AG20443 (cell line): ENCODE measurements at places on chromosomes 4 and X.

GRCh38 chr4:26196567-26196966 is 124.2 kb upstream of the RBPJ start:
- no peak for DNase-seq

DNA sequence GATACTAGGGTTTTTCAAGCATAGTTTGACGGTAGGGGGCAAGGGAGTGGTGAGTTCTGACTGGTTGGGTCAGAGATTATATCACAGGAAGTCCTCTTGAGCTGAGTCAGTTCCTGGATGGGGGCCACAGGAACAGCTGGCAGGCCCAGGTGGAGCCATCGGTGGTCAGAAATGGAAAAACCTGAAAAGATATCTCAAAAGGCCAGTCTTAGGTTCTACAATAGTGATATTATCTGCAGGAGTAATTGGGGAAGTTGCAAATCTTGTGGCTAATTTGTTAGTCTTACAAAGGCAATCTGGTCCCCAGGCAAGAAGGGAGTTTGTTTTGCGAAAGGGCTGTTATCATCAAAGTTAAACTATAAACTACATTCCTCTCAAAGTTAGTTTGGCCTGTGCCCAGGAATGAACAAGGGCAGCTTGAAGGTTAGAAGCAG is 159.3 kb downstream of the PTCHD1 start:
- no peak for DNase-seq

DNA sequence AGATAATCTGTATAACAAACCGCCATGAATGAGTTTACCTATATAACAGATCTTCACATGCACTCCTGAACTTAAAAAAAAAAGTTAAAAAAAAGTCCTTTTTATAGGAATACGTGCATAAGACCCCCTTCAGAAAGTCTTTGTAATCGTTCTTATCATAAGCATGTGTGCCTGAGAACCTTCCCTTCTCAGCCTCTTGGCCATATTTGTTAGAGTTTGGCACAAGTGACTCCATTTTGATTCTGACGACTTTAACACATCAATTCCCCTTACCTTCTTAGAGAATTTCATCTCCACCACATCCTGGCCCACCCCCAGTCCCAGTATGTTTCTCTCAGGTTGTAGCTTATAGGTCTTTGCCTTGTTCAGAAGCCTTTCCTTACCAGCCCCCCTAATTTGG is 16.0 kb upstream of the ANXA5 start:
- no peak for DNase-seq

DNA sequence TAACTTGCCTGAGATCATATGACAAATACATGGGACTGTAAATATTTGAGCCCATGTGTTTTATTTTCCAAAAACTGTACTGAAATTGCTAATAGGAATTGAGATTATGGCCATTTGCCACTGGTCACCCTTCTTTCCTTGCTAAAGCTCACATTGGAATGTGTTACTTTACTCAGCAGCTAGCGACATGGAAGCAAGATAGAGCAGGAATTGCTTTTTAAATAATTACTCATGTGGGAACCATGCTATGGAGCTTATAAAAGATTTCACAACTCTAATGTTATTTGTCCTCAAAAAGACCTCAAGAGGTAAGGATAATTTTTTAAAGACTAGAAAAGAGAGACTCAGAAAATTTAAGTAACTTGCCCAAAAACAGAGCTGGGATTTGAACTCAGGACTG is 48.8 kb upstream of the AFAP1 start:
- peak; percentile 58 for DNase-seq

- no peak for DNase-seq
Measured at GRCh38 chr4:124685851-124686250, 26.7 kb downstream of the ANKRD50 start.

- DNase-seq = no peak
Measured at GRCh38 chr4:189304809-189305208, 635.9 kb upstream of the FRG1 start.

- DNase-seq = no peak
Measured at GRCh38 chr4:152690706-152691651, 11.2 kb upstream of the TMEM154 start.

DNA sequence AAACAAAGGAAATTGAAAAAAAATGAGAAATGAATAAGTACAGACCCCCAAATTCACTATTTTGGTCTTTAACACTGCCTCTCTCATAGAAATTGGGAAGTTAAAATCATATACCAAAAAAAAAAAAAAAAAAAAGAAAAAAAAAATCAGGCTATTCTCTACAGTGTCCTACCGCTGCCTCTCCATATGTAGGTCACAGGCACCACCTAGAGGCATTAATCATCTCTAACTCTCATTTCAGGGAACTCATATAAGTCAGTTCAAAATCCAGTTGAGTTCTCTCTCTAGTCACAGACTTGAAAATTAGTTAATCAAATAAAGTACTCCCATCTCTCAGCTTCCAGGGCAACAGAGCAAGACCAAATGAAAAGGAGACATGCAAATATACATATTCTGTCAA is 47.9 kb downstream of the COX18 start:
- DNase-seq = peak; percentile 63

- no peak for DNase-seq
Measured at GRCh38 chr4:183146478-183146877, 47.4 kb downstream of the WWC2 start.

DNA sequence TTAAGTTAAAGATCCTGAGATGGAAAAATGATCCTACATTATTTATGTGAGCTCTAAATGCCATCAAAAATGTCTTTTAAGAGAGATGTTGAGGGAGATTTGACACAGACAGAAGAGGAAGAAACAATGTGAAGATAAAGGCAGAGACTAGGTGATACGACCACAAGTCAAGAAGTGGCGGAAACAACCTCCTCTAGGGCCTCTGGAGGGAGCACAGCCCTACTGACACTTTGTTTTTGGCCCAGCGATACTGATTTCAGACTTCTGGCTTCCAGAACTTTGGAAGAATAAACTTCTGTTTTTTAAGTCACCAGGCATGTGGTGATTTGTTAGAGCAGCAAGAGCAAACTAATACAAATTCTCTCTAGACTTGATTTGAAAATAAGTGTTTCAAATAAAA is 1216.1 kb downstream of the FSTL5 start:
- no peak for DNase-seq

DNA sequence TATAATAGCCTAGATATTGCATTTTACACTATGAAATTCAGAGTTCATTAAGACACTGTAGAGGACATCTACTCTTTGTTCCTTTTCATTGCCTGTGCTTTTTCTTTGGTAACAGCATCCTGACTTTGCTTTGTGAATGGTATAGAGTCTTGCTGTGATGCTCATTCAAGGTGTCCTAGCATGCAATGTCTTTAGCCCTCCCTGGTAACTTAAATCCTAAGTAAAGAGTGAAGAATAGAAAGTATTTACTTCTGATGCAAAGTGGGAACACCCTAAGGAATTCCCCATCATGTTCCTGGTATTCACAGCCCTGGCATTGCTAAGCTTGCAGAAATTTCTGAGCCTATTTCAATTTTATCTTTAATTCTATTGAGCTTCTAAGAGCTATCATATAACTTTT is 400.1 kb downstream of the FAT4 start:
- peak; percentile 9 for DNase-seq

DNA sequence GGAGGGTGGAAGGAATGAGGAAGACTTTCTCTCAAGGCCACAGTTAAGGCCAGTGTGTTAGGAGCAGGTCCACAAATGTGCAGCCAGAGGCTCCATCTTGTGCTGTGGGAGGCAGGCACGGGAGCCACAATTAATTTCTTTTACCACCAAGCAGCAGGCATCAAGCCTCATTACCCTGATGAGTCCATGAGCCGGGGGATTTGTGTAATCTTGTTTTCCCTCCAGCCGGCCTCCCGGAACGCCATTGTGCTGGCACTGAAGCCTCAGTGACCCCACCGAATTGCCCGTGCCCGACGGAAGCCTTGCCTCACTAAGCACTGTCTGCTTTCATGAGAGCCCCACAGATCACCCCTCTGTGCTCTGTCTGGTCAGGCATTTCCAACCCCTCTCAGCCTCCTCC is 154.7 kb upstream of the STX18 start:
- DNase-seq = no peak

DNA sequence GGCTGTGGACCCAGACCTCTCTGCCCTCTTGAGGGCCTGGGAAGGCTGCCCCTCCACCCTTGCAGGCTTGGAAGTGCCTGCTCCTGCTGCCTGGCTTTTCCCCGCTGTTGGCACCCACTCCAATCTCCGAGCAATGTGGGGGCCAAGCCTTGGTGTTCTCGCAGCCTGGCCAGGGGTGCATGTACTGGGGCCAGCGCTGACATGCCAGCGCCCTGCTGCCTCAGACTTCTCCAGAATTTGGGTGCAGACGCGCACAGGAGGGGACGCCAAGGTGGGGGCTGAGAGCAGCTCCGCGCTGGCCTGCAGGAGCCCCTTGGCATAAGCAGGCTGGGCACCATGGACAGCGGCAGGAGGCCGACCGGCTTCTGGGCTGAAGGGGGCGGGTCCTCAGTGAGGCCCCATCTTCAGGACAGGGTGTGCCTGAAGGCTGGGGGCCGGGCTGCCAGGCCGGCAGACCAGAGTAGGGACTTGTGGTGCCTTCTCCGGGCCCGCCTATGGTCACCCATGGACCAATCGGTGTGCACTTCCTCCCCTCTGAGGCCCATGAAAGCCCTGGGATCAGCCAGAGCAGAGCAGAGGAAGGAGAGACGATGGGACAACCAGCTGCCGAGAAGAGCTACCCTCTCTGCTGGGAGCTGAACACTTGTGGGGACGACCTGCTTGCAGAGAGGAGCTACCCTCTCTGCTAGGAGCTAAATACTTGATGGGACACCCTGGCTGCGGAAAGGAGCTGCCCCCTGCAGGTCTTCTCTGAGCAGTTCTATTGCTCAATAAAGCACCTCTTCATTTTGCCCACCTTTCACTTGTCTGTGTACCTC is 118.3 kb downstream of the DNAAF6 start:
- peak; percentile 32 for DNase-seq

DNA sequence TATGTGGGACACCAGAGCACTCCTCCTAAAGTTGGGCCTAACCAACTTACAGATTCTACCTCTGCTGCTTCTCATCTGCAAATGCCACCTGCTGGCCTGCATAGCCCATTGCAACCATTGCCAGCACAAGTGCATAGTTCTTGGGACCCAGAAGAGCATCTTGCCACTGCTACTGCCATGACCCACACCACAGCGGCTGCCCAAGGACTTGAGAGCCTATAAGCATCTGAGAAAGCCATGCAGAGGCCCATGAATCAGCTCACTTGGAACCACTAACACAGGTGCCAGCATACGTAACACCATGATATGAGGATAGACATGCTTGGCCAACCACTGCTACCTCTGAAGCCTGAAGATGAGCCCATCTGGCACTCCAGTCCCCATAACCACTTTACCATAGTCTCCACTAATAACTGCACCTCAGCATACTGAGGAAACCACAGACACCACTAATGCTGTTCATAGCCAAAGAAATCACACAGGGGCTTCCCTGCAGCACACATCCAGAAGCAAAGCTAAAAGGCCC is 258.1 kb upstream of the AGTR2 start:
- DNase-seq = no peak

- no peak for DNase-seq
Measured at GRCh38 chr4:36288731-36289426, 7.5 kb downstream of the DTHD1 start.

GRCh38 chr4:112747036-112747435 is 110.1 kb downstream of the LARP7 start:
- no peak for DNase-seq

GRCh38 chr4:20474119-20474518 is 222.4 kb downstream of the SLIT2 start:
- DNase-seq = no peak

- peak; percentile 35 for DNase-seq
Measured at GRCh38 chr4:158020176-158020575, 152.6 kb downstream of the GASK1B start.

GRCh38 chr4:7191546-7192251 is 639 bp upstream of the SORCS2 start:
- no peak for DNase-seq

DNA sequence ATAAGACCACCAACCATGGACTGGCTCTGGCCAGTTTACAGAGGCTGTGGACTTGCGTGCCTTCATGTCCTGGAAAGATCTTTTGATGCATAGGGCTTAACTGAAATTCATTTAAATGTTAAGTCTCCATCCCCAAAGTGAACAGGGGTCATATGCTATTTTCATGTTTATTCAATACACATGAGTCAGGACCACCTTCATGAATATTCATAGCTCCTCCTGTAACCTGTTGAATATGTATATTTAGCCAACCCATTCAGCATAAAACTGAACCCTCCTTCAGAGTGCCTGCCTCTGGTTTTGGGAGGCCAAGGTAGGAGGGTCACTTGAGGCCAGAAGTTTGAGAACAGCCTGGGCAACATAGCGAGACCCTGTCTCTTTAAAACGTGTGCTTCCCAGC is 7.1 kb downstream of the CTPS2 start:
- DNase-seq = no peak

- DNase-seq = no peak
Measured at GRCh38 chrX:56783996-56784620, 55.1 kb downstream of the NBDY start.

GRCh38 chrX:38233891-38234667 is 13.4 kb upstream of the SRPX start:
- peak; percentile 55 for DNase-seq

DNA sequence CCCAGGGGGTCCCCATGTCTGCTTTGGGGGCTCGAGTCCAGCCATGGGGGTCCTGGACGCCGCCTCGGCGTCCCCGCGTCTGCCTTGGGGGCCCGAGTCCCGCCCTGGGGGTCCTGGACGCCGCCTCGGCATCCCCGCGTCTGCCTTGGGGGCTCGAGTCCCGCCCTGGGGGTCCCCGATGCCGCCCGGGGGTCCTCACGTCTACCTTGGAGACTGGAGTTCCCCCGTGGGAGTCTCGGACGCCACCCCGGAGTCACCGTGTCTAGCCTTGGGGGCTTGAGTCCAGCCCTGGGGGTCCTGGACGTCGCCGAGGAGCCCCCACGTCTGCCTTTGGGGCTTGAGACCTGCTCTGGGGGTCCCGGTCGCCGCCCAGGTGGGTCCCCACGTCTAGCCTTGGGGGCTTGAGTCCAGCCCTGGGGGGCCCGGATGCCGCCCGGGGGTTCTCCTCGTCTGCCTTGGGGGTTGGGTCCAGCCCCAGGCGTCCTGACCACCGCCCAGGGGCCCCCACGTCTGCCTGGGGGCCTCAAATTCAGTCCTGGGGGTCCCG is 1.1 kb upstream of the GTPBP6 start:
- no peak for DNase-seq

DNA sequence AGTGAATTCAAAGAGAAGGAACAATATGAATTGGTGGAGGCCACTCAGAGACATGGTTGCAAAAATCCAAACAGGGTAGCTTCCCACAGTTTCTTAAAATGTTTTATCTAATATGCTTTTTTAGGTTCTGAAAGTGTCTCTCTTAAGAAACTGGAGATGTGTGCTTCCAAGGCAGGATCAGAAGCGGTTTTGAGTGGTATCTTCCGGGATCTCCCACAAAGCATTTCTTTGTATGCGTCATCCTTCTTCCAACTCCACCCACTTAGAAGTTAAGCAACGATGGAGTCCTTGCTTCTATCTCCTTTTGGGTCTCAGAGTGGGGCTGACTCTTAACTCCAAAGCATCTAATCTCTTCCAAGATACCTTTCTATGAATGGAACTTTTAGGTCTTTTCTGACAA is 196.7 kb downstream of the MID1 start:
- DNase-seq = no peak

DNA sequence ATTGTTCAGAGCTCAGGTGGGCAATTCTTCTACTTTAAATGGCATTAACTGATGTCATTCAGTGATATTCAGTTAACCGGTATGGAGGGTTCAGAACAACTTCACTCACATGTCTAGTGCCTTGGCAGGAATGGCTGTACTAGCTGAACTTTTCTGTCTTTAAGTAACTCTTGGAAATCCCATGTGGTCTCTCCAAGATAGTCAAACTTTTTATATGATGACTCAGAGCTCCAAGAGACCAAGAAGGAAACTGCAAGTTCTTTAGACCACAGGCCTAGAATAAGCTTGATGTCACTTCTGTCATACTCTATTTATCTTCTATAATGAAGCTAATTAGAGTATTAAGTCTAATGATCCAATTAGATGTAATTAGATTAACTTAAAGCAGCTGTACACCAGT is 24.9 kb downstream of the LHFPL1 start:
- peak; percentile 42 for DNase-seq
